ENCODE measurements at places on chromosomes 7 and 10. TPM values are rescaled to one million over a fixed set of nuclear protein-coding genes. Genes with fewer than 3 reads are reported as not detected.

The BTBD16 gene
- total RNA-seq, result not detected

The ITIH5 gene
- total RNA-seq, result 0.84 TPM

DNA sequence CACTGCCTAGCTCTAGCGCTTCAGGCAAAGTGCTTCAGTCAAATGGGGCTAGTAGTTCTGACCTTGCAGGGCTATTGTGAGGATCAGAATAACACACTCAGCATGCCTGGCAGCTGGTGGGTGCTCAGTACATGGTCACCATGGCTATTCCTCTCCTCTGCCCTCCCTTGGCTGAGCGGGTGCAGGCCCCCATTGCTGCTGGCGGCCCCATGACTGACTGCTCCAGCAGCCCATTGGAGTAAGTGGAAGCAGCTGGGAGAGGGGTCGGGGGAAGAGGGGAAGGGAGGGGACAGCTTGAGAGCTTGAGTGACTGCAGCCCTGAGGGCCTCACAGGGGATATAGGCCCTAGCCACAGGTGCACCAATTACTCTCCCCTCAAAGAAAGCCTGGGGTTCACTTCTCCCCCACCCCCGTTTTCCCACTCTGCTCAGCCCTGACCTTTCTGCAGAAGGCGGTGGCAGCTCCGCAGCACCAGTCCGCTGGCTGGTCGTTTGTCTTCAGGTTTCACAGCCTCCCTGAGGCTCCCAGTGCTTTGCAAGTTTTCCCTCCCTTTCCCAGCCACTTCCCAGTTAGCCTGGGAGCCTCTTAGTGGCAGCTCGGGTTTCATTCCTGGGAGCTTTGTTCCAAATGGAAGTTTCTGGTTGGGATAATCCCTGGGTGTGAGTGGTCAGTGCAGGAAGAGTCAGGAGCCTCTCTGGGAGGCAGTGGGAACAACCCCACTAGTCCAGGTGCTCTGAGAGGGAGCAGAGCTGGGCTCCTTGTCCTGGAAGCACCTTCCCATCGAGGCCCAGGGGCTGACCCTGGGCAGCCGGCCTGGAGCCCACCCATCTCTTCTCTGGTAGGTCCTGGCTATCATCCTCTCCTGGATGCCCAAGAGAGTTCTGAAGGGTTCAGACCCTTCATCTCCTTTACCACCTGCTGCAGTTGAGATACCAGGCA, 16.3 kb downstream of the FGF8 start:
- peaks cover 27% of the 10 kb centered on the region for H3K4me1 ChIP-seq
- no peaks in the 10 kb centered on the region for H3K27me3 ChIP-seq
- H3K27ac ChIP-seq, result peak overlapping the region; percentile 70
- no peaks in the 10 kb centered on the region for H3K36me3 ChIP-seq

GRCh38 chr7:69682518-69682917, 84.2 kb downstream of the AUTS2 start:
- H3K27ac ChIP-seq, result no peak overlapping the region
- no peaks in the 10 kb centered on the region for H3K36me3 ChIP-seq
- peaks cover 24% of the 10 kb centered on the region for H3K4me1 ChIP-seq
- H3K27me3 ChIP-seq, result no peaks in the 10 kb centered on the region
- no peak for DNase-seq

DNA sequence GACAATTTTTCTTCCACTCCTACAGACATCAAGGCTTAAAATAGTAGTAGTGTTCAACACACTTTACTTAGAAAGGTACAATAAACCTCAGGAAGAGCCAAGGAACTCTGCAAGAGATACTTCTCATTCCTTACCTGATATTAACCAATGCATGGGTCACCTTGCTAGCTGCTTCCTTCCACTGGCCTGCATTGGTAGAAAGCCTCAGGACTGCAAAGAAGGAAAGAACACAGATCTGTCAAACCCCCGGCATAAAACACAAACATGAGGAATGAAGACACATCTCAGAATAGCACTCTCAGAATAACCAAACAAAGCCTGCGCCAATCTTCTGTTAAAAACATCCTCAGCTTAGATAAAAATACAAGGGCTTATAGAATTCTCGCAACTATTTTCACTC, 96.1 kb upstream of the KCNIP2 start:
- H3K27ac ChIP-seq, result no peak overlapping the region
- no peak overlapping the region for H3K4me3 ChIP-seq
- H3K4me1 ChIP-seq, result peaks cover 11% of the 10 kb centered on the region
- no peak for DNase-seq
- no peaks in the 10 kb centered on the region for H3K27me3 ChIP-seq
- no peaks in the 10 kb centered on the region for H3K36me3 ChIP-seq

DNA sequence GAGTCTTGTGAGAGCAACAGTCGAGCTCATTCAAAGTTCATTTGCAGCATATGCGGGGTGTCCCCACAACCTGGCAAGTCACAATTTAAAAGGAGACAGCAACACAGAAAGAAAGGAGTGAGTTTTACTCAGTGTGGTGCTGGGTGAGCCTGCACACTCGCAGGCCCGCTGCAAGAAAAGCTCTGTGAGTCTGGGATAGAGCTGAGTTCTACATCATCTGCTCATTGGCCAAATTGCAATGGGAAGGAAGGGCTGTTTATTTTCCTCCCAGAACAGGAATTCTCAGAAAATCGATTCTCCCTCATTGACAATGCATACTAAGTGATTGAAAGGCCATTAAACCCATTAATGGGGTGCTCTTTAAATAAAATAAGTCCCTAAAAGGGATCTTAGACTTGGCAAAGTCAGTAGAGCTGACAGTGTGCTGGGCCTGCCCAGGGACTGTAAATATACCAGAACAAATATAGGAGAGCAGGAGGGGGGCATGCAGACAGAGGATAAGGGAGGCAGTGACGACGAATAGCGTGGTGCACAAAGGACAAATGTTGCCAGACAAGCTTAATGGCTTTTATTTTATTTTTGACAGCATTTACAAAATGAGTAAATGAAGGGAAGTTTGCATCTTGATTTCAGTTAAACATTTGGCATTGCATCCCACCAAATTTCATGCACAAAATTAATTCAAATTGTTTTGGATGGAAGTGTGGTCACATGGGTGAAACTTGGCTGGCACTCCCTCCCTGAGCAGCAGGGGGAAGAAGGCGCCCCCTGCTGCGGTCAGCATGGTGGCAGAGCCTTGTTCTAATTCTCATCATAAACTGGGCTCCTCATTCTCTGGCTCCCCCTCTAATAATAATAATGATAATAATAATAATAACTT, 215.7 kb downstream of the SNX10 start:
- peaks cover 14% of the 10 kb centered on the region for H3K4me1 ChIP-seq
- H3K4me3 ChIP-seq, result no peak overlapping the region
- no peaks in the 10 kb centered on the region for H3K36me3 ChIP-seq

- H3K4me1 ChIP-seq, result peaks cover 10% of the 10 kb centered on the region
- DNase-seq, result no peak
- no peaks in the 10 kb centered on the region for H3K36me3 ChIP-seq
- H3K4me3 ChIP-seq, result no peak overlapping the region
Observed at GRCh38 chr10:49284356-49284755, 14.6 kb upstream of the C10orf71 start.

DNA sequence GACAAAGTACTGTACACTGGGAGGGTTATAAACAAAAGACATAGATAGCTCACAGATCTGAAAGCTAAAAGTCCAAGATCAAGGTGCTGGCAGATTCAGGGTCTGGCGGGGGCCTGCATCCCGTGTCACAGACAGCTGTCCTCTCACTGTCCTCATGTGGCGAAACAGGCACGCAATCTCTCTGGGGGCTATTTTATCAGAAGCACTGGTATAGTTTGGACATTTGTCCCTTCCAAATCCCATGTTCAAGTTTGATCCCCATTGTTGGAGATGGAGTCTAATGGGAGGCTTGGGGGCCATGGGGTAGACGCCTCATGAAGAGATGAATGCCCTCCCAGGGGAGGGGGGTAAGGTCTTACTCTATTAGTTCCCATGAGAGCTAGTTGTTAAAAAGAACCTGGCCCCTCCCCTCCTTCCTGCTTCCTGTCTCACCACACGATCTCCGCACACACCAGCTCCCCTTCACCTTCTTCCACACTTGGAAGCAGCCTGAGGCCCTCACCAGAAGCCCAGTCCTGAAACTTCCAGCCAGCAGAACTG, 72.5 kb upstream of the UCN3 start:
- H3K36me3 ChIP-seq, result no peaks in the 10 kb centered on the region
- no peak overlapping the region for H3K27ac ChIP-seq
- no peak overlapping the region for H3K4me3 ChIP-seq
- no peaks in the 10 kb centered on the region for H3K27me3 ChIP-seq
- peaks cover 16% of the 10 kb centered on the region for H3K4me1 ChIP-seq

- peaks cover 13% of the 10 kb centered on the region for H3K4me1 ChIP-seq
- no peak for DNase-seq
- no peaks in the 10 kb centered on the region for H3K36me3 ChIP-seq
- H3K27ac ChIP-seq, result no peak overlapping the region
Observed at GRCh38 chr10:95791425-95791979, 35.5 kb downstream of the ENTPD1 start.

GRCh38 chr7:150990416-150991186, at the start of gene NOS3:
Gene NOS3 (plus strand): TSS chr7:150991017. CDS start chr7:150993804, 2,787 bp downstream.
- H3K27ac ChIP-seq, result no peak within 1 kb of the TSS
- H3K27me3 ChIP-seq, result peaks cover 3% of the 10 kb centered on the region
- H3K4me3 ChIP-seq, result no peak within 1 kb of the TSS
- H3K4me1 ChIP-seq, result peaks cover 23% of the 10 kb centered on the region
- no peak for DNase-seq

DNA sequence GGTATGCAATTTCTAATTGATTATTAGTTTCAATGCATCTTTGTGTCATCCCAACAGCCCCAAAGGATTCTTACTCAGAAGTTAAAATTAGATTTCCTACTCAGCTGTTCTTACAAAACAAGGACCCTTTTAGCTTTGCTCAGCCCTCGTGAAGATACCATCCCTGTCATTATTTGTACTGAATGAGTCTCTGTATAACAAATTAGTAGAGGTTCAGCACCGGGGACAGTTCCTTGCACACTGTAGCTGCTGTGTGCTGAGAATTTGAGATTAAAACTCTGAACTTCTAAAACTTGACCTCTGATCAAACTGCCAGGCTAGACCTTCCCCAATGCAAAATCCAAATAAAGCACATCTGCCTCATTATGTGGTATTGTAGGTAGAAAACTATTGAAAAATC, 299.1 kb downstream of the LHFPL3 start:
- no peak overlapping the region for H3K27ac ChIP-seq
- no peaks in the 10 kb centered on the region for H3K36me3 ChIP-seq
- H3K4me1 ChIP-seq, result no peaks in the 10 kb centered on the region
- no peaks in the 10 kb centered on the region for H3K27me3 ChIP-seq
